Activated B cell treated with CpG ODN at 0.5 μM for 24 hours (primary cell): ENCODE measurements at places on chromosomes 7 and 10.

DNA sequence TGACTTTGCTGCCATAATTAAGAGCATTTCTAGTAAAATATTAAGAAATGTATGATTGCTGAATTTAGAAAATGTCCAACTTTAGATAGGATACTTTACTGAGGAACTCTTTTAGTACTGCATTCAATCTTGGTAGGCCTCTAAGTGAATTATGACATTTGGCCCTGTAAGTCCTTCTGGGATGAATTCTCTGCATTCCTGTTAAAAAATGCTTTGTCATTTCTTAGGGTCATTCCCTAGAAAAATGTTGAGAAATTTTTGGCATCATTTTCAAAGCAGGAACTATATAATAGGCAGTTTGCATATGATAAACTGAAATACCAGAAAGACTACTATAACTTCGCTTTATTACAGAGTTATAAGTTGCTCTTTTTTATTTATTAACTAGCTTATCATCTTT is 69.3 kb upstream of the PRR15 start:
- no peak overlapping the region for H3K27ac ChIP-seq
- no peak overlapping the region for H3K4me3 ChIP-seq
- no peaks in the 10 kb centered on the region for H3K36me3 ChIP-seq
- H3K4me1 ChIP-seq, result no peaks in the 10 kb centered on the region
- no peaks in the 10 kb centered on the region for H3K27me3 ChIP-seq
- DNase-seq, result no peak

DNA sequence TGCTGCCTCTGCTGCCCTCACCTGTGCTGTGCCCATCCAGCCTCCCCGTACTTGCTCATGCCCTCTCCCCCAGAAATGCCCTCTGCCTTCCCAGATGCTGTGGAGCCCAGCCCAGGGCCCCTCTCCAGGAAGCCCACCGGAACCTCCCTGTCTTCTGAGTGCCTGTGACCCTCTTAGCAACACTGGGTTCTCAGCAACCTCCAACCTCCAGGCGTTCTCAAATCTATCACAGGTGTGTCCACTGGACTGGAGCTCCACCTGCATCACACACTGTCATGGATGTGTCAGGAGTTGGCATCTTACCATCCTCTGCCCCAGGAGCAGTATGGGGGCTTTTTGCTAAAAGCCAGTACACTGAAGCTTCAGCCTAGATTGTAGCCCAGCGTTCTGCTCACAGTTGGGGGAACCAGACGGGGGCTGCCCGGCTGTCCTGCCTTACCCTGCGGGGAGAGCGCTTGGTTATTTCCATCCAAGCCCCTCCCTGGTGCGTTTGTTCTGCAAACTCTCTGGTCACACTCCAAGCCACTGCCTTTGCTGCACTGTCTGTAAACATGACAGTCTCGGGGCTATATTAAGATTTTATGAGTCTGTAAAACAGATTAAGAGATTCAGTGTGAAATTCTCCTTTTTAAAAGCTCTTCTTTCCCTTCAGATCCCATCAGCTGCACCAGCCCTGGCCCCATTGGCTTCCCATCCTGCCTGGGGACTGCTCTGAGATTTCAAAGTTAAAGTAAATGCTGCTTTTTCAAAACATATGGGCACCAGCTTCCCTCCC is 71.3 kb upstream of the CPXM2 start:
- no peak overlapping the region for H3K27ac ChIP-seq
- no peaks in the 10 kb centered on the region for H3K36me3 ChIP-seq
- H3K4me1 ChIP-seq, result peaks cover 2% of the 10 kb centered on the region
- peaks cover 36% of the 10 kb centered on the region for H3K27me3 ChIP-seq

DNA sequence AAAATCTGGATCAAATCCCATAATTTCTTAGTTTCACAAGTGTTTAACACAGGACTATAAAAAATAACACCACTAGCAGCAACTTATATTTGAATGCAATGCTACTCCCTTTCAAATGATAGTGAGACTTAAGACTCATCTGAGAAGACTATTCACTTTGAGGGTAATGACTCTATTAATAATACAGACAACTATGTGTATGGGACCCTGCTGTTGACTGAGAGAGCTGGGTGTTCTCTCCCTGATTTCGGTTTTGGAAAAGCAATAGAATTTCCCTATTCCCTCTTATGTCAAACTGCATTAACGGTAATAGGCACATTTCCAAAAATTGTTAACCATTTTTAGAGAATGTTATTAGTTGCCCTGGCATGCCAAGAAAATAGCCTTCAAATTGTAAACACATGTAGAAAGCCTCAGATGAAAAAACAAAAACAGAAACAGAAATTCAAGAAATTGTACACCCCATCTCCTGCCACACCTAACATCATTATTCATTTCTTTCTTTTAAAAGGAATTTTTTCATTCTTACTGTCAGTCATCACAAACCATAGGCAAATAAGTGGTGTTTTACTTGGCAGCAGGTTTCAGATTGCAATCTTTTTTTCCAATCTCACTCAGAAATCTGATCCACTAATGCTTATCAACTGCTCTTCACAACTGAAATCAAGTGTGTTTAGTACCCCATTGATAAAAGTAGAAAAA is 153.7 kb downstream of the TFPI2 start:
- no peak overlapping the region for H3K27ac ChIP-seq
- no peak for DNase-seq
- H3K4me1 ChIP-seq, result no peaks in the 10 kb centered on the region
- H3K4me3 ChIP-seq, result no peak overlapping the region

- no peaks in the 10 kb centered on the region for H3K36me3 ChIP-seq
- no peaks in the 10 kb centered on the region for H3K27me3 ChIP-seq
- DNase-seq, result no peak
- H3K27ac ChIP-seq, result no peak overlapping the region
- H3K4me3 ChIP-seq, result no peak overlapping the region
These were observed 82.4 kb upstream of the LRRTM3 start for GRCh38 chr10:66843396-66843795.

GRCh38 chr10:33616956-33617355 is 282.5 kb upstream of the NRP1 start:
- H3K36me3 ChIP-seq, result no peaks in the 10 kb centered on the region
- no peak for DNase-seq
- no peaks in the 10 kb centered on the region for H3K4me1 ChIP-seq
- no peak overlapping the region for H3K4me3 ChIP-seq

DNA sequence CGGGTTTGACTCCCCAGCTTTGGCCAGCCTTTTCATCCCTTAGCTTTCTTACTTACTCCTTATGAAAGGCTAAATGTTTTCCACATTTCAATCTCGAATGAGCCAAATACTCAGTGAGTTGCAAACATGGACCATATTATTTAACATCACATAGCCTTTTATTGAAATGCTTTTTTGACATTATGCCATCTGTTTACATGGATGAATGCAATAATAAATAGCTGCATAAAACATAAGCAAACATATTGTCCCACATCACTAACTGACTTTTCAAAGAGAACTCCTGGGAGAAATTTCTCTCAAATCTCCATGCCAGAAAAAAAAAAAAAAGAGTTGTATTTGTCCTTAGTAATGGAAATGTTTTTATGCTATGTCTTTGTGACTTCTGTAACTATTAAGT is 134.9 kb downstream of the LSMEM1 start:
- H3K27ac ChIP-seq, result no peak overlapping the region
- DNase-seq, result no peak
